ENCODE measurements at places on chromosomes 2 and 18. TPM values are rescaled to one million over a fixed set of nuclear protein-coding genes. Genes with fewer than 3 reads are reported as not detected.

RBM44 gene
- 0.23 TPM for total RNA-seq

CTAGE1 gene
- not detected for total RNA-seq

CXCR1 gene
- not detected for total RNA-seq

GAL3ST2 gene
- 0.13 TPM for total RNA-seq

KLF11 gene
- 3.8 TPM for total RNA-seq

MPP4 gene
- total RNA-seq, result 0.07 TPM

COLEC12 gene
- 0.06 TPM for total RNA-seq

PRSS56 gene
- total RNA-seq, result 0.11 TPM

HOXD8 gene
- 4.8 TPM for total RNA-seq

STAT4 gene
- total RNA-seq, result 3.9 TPM

C2orf80 gene
- total RNA-seq, result not detected

TMEM185B gene
- 48.5 TPM for total RNA-seq
